ENCODE measurements at places on chromosomes 6 and 20. TPM values are rescaled to one million over a fixed set of nuclear protein-coding genes. Genes with fewer than 3 reads are reported as not detected.

RGS17 gene
- 0.95 TPM for total RNA-seq

B3GAT2 gene
- total RNA-seq, result not detected

SLC35B3 gene
- 13.7 TPM for total RNA-seq

GPR6 gene
- total RNA-seq, result not detected
